Activated T-helper 1 cell treated with Interleukin-2 at 50 U/mL for 16 hours (primary cell): ENCODE measurements at places on chromosomes 7 and 10.

- DNase-seq = no peak
These were observed 214.7 kb downstream of the FRMD4A start for GRCh38 chr10:14116021-14116420.

DNA sequence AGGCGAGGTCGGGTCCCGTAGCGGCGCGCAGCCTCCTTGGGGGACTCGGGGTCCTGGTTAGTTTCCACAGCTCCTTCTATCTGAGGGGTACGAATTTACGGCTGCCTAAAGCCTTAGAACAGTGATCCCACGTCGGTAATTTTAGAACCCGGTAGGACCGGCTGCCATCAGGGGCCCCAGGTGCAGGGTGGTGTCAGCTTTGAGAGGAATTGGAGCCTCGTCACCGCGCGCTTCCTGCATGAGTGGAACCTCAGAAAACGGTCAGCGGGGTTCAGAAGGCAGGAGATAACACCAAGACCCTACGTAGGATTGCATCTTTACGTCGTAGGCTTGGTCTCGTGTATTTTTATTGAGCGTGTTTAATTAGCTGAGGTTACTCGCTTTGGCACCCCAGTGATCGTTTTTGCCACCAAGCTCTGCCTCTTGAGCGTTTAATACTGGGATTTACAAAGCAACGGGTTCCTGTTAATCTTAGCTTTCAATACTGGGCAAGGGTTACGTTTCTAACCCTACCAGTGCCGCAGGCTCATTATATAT lies 443 bp downstream of the RNF32 start:
- DNase-seq = no peak

GRCh38 chr7:154306036-154306435 lies 253.8 kb downstream of the DPP6 start:
- DNase-seq = no peak

- no peak for DNase-seq
These were observed 258.8 kb downstream of the CELF2 start for GRCh38 chr10:11276449-11276990.

GRCh38 chr10:992467-992866 lies 4.2 kb downstream of the GTPBP4 start:
- DNase-seq = no peak

- peak; percentile 27 for DNase-seq
These were observed 28.9 kb downstream of the SKIDA1 start for GRCh38 chr10:21496343-21497176.

GRCh38 chr7:20220293-20220761 lies 3.1 kb upstream of the MACC1 start:
- no peak for DNase-seq

- no peak for DNase-seq
These were observed 5.9 kb downstream of the PPP1R3A start for GRCh38 chr7:113912876-113913275.

- DNase-seq = no peak
These were observed 655.6 kb downstream of the LRMDA start for GRCh38 chr10:76086761-76087639.

DNA sequence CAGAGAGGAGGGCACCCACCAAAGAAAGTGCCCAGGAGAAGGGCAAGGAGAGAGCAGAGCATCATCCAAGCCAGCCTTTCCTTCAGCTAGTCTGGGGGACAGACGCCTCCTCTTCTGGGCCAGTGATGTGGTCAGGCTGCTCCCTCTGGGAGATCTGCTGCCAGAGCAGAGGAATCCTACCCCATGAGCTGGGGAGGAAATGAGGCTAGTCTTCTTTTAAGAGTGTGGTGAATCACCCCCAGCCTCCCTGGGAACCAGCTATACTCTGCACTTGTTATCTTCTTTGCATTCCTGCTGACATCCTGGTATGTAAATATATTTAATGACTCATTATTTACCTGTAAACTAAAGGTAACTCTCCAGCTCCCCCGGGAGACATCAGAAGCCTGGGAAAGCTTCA lies 41.6 kb upstream of the EPHB6 start:
- DNase-seq = no peak

DNA sequence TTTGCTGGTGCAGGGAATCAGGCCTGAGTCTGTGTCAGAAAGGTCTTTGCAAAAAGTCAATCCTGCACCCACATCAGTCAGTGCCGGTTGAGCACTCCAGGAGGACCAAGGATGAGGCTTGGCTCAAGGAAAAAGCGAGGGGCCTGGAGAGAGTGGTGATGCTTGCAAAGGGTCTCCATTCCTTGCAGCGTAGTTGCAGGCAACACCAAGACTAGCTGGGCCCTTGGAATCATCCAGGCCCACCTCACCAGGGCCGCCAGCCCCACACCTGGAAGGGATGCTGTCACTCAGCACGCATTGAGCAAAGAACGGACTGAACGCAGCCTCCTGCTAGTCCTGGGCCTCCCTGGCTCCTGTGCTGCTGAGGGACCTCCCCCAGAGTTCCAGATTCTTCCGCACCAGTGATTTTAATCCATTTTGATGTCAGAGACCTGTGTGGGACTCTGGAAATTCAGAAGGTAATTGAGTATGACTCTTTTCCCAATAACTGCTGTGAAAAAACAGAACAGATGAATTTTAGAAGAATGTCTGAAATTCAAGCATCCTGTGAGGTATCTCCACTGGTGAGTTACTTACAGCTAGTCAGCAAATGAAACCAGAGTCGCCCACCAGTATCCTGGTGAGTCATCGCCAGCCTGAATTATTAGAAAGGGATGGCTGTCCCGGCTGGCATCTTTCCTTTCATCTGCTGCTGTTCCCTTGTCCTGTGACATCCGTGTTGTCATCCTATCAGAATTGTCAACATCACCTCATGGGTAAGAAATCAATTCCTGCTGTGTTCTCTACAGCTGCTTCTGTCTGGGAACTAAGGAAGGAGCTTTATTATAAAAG lies 150.8 kb upstream of the NPS start:
- no peak for DNase-seq

DNA sequence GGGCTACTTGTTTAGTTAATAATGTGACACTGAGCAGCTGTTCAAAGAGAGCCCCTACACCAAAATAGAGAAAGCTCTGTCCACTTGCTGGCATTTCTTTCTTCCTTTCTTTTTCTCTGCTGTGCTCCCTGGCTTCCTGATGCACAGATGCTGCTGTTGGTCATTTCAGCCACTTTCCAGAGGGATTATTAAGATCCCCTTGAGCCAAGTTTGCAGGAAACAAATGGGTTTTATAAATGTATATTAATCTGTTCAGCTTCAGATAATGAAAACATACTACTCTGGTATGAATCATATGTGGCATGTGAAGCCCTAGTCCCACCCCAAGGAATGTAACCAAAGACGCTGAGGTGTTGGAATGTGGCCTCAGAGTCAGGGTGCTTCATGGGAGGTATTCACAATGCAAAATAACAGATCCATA lies 638.2 kb upstream of the FZD8 start:
- DNase-seq = no peak

GRCh38 chr7:77427996-77428603 lies 12.0 kb upstream of the GSAP start:
- DNase-seq = no peak

- no peak for DNase-seq
These were observed 36.7 kb downstream of the MTERF1 start for GRCh38 chr7:91843831-91844230.

GRCh38 chr7:157795643-157796042 lies 458.8 kb downstream of the DNAJB6 start:
- no peak for DNase-seq

- DNase-seq = no peak
These were observed 33.0 kb downstream of the STAM start for GRCh38 chr10:17676919-17677318.

DNA sequence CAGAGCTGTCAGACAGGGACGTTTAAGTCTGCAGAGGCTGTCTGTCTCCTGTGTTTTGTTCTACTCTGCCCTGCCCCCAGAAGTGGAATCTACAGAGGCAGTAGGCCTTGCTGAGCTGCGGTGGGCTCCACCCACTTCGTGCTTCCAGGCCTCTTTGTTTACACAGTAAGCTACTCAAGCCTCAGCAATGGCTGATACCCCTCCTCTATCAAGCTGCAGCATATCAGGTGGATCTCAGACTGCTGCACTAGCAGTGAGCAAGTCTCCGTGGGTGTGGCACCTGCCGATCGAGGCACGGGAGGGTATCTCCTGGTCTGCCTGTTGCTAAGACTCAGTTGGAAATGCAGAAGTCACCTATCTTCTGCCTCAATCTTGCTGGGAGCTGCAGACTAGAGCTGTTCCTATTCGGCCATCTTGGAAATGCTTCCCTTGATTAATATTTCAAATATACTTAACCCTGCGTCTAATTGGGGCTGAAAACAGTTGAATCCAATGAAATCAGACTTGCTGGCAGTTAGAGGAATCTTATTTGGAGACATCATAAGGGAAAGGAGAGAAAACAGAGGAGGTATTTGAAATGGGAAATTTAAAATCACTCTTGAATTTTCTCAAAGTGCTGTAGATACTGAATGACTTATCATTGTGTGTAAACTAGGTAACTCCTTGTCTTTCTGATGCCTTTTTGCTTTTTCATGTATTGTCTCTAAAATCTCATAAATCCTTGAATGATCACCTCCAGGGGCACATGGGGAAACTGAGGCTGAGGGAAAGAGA lies 13.8 kb upstream of the CYP3A5 start:
- no peak for DNase-seq

- DNase-seq = no peak
These were observed 34.0 kb downstream of the LYZL1 start for GRCh38 chr10:29322918-29323317.

- DNase-seq = no peak
These were observed 119.4 kb downstream of the PTPRN2 start for GRCh38 chr7:158468181-158468580.

- DNase-seq = no peak
These were observed 278.0 kb upstream of the KLF14 start for GRCh38 chr7:131011976-131012375.

GRCh38 chr10:19663344-19663743 lies 152.9 kb upstream of the PLXDC2 start:
- DNase-seq = no peak

GRCh38 chr7:113368256-113368655 lies 249.9 kb upstream of the SMIM30 start:
- DNase-seq = no peak

GRCh38 chr7:85102813-85103350 lies 84.0 kb downstream of the SEMA3D start:
- no peak for DNase-seq

GRCh38 chr10:110137142-110137545 lies 70.3 kb upstream of the MXI1 start:
- no peak for DNase-seq

- DNase-seq = no peak
These were observed 10.9 kb downstream of the MACROH2A2 start for GRCh38 chr10:70063418-70064098.

DNA sequence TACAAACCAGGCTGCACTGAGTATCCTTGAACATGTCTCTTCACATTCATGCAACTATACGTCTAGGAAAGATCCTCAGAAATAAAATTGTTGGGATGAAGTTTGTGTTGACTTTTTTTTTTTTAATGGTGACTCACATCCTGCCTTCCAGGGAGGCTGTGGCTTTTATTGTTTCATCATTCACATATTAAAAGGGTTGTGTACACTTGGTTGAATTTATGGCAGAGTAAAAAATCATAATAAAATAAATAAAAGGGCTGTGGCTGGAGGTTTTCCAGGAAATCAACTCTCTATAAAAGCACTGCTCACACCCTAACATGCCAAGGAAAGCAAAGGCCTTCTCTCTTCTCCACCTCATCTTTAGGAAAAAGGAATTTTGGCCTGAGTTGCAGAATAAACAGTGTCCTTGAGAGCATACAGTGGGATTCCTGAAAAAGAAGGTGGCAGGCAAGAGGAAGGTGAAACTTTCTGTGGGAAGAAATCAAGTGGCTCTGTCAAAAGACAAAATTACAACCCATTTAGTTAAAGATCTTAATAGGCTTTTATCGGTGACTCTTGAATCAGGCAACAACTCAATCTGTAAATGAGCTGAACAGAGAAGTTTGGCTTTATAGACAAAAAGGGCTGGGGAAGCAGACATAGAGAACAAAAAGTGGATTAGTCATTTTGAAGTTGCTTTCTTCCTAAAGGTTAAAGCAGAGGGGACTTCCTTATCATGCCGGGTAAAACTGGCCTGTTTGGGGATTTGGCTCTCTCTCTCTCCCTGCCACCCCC lies 41.6 kb upstream of the FHIP2A start:
- DNase-seq = no peak

DNA sequence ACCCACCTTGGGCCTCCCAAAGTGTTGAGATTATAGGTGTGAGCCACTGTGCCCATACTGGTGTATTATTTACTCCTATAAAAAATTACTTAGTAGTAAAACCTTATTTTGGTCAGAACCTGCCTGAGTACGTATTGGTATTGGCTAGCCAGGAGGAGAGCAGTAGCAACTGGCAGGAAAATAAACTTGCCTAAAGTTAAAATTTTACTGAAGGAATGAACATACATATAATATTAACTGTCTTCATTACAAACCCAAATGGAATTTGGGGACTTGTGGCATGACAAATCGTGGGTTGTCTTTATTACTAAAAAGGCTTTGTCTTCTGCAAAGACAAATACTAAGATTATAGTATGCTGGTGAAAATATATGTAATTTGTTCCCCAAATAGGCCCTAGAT lies 8.4 kb downstream of the RAB18 start:
- DNase-seq = no peak

DNA sequence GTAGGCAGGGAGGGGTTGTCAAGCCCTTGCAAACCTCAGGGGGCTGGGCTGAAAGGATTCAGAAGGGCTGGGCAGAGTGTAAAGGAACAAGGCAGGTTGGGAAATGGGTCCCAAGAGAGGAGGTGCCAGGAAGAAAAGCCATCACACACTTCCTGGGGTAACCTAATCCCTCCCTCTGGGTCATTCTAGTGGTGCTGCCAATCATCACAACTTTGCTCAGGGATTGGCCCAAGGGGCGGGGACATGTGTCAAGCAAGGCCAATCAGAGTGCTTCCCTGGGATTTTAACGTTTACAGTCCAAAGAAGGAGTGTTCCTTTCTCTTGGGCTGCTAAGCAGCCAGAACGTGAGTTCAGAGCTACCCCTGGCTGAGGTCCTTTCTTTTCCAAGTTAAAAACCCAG lies 57.1 kb upstream of the NPTX2 start:
- no peak for DNase-seq

GRCh38 chr7:84190016-84190705 lies 4.4 kb downstream of the SEMA3A start:
- no peak for DNase-seq

DNA sequence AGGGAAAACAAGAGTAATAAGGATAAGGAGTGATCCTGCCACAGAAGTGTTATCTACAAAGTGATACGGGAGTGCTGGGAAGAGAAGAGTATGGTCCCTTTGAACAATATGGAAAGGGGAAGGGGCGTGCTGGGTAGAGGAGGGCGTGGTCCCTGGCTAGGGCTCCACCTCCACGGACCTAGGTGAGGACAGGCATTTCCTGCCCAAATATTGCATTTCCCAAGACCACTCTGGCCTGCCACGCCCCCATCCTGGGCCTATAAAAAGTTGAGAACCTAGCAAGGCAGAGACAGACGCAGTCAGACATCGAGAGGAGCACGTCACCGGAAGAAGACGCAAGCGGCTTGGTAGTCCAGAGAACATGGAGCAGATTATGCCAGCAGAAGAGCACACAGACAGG lies 22.8 kb downstream of the VSTM4 start:
- no peak for DNase-seq

DNA sequence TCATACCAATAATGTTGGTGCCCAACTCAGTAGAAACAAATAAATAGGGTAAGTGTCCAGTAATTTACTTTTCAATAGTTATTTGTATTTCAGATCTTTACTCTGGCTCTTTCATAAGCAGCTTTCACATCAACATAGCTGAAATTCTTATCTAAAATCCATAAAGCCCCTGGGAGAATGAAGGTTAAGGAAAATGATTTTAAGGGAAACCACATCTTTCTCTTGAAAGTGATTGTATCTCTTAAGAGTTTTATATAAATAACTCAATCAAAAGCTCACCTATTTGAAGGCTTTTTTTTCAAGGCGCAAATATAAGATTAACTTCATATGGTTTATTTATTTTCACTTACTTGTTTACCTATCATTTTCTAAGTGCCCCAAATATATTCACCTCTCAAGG lies 324.4 kb downstream of the HGF start:
- no peak for DNase-seq
